Activated T-helper 17 cell treated with anti-CD3 and anti-CD28 coated beads, Interleukin-2, amount 50 U/mL, for 72 hours (primary cell): ENCODE measurements at places on chromosomes 2 and 18.
A peak's percentile ranks its signal among the peaks of the same experiment; 100 is the strongest.

DNA sequence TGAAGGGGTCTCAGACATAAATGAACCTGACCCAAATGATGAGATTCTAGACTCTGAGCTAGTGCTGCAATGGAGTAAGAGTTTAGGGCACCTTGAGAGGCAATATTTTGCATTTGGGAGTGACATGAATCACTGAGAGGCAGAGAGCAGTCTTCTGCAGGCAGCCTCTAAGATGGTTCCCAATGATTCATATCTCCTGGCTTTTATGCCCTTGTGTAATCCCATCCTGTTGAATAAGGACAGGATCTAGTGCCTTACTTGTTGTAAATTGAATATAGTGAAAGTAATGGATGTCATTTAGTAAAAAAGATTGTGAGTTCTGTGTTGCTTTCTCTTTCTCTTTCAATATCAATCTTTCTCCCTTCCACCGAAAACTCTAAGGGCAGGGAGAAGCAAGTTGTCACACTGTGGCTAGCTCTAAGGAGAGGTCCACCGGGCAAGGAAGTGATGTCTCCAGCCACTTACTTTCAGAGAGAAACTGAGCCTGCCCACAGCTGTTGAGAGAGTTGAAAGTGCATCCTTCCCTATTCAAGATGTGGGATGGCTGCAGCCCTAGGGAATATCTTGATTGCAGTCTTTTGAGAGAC, 144.7 kb downstream of the TRIB2 start:
- ATAC-seq = peak; percentile 57

GRCh38 chr2:190656301-190656700, 7.4 kb downstream of the NAB1 start:
- no peak for ATAC-seq

DNA sequence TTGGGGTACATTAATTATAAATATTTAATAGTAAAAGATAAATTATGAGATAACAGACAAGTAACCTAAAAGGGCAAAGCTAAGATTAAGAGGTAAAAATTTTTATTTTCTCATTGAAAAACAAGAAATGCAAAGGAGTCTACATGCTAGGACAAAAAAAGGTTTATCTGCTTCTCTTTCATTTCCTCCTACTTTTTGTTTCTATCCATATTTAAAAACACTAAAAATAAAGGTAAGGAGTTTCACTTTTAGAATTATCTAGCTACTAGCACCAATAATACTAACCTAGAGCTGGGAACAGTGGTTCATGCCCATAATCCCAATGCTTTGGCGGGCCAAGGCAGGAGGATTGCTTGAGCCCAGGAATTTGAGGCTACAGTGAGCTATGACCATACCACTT, 1551.7 kb upstream of the SLC39A10 start:
- no peak for ATAC-seq

GRCh38 chr18:44579028-44579702, 101.5 kb upstream of the SETBP1 start:
- ATAC-seq = no peak

DNA sequence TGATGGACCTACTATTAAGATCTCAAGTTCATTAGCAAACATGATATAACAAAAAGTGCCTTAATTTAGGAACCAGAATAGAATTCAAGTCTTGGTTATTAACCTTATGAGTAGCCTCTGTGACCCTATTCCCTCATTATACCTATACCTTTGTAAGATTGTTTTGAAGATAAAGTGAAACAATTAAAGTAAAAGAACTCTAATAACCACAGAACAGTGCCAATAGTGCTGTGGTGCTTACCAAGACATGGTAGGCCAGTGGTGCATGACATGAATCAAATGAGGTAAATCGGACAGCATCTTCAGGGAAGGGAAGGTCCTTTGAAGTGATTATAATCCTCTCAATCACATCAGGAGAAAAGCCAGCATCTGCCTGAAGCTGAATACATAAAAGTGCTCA, 36.4 kb downstream of the METTL4 start:
- no peak for ATAC-seq

DNA sequence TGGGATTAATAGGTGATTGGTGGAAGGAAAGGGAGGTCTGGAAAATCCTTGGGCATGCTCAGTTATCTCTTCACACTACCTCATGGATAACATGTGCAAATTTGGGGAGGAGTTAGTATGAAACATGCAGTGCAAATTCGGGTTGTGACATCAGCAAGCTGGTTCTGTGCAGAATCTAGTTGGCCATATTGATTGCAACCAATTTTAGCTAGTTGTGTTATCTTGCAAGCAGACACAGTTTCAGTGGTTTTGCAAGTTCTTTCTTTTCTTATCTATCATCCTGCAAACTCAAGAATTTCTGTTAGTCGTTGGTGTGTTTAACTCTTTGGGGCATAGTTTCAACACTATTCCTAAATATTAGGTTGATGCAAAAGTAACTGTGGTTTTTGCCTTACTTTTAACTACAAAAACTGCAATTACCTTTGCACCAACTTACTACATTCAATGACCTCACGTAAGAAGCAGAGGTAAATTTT, 135.4 kb downstream of the PTH2R start:
- no peak for ATAC-seq

DNA sequence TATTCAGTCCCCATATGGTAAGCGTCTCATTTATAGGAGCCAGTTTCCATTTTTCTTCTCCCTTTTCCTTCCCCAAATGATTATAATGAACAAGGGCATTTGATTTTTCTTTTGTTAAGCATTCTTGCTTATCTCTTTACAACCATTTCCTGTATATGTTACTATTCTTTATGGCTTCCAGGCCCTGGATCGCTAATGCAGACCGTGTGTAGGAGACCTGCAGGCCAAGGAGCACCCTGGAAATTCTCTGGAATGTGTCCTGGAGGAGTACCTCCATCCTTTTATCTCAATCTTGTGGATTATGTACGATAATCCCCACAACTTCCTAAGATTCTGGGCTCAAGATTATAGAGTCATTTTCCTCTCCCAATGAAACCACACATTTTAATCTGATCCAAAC, 439.6 kb upstream of the MMADHC start:
- no peak for ATAC-seq

DNA sequence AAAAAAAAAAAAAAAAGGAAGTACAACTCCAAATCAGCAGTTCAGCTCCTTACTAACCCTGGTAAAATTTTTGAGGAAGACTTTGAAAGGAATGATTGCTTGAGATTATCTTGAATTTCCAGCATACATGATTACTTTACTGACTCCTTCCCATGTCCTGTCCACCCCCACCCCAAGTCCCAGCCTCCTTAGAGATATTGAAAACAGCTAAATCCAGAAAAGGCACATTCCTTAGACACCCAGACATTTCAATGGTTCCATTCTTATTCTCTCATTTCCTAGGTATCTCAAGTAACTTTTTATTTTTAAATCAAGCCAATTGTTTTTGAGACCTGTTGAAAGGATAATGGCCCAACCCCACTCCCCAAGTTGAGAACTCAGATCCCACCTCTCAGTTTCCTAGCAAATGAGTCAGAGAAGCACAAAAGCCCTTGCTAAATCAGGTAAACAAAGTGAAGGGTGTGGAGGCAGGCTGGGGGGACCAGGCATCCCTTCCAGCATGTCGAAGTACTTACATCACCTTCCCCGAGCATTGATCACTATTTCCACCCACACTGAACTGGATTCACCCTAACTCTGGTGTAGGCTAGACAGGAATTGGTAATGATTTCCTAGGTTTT, 95.4 kb upstream of the FZD7 start:
- ATAC-seq = no peak

- ATAC-seq = no peak
Measured at GRCh38 chr2:90207454-90208058, 1516.1 kb downstream of the RPIA start.

DNA sequence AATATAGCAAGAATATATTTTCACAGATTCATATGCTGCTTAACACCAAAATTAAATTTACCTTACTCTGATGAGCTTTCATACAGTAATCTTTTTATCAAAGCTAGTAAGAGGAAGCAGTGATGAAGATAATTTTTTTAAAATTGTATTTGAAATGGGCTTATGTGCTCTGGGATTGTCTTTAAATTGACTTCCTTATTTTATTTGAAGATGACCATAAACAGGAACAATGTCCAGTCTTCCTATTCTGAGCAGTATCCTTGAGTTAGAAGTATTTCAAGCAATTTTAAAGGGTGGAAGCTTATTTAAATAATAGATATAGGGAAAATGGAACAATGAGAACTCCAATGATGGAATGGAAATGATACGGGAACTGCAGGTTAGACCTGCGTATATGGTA, 211.6 kb downstream of the MCFD2 start:
- ATAC-seq = no peak

GRCh38 chr2:43790147-43790546, 16.3 kb downstream of the DYNC2LI1 start:
- no peak for ATAC-seq

DNA sequence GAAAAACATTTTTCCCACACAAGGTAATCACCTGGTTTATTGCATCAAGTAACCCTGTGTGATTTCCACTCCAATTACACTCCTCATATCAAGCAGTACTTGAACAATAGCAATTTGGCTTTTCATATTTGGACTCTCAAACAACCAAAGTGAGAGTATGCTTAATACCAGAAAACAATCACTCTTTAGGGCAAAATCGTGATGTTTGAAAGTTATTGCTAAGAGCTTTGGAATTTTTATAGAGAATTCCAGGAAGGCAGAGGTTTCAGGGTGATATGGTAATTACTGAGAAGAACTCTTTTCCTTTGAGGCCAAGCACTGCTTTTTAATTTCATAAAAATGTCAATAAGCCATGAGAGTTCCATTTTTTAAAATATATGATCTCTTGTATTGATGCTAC, 779.5 kb upstream of the LRRTM1 start:
- no peak for ATAC-seq

- no peak for ATAC-seq
Measured at GRCh38 chr18:4144201-4144600, 310.9 kb downstream of the DLGAP1 start.

DNA sequence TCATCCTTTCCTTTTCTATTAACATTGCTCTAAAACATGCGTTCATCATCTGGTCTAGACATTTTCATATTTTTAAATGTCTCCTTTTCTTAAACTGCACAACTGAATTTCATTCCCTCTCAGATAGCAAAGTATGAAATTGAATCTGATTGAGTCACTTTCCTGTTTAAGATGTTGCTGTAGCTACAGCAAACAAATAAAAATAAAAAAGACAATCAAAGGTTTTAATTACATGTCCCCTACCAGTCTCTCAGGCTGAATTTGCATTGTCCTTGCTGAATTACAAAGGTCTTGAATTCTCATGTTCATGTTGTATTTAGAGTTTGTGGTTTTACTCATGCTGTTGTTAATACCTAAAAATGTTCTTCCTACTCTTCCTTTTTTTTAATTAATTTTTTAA, 537.9 kb upstream of the LRATD1 start:
- ATAC-seq = no peak

DNA sequence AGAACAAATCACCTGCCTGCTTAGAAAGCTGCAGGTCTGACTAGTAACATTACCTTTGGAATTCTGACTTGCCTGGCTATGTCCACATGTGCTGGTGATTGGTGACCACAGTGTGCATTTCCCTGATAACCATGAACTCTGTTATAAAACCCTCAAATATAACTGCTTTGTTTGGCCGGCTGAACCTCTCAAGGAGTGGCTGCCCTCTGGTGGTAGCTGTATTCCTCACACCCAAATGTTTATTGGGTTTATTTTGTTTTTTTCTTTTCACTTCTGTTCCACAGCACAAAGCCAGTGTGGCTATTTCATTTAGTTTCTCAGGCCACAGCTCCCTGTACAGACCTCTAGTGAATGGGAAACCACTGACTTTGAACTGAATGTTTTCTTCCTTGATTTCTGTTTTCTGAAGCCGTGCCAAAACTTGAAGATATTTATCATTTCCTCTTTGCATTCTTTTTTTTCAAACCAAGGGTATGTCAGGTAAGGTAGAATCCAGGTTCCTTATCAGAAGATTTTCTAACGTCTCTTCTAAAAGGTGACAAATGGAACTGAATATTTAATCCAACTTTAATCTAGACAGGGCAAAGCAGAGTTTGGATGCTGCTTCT, 549.0 kb upstream of the VRK2 start:
- ATAC-seq = no peak

DNA sequence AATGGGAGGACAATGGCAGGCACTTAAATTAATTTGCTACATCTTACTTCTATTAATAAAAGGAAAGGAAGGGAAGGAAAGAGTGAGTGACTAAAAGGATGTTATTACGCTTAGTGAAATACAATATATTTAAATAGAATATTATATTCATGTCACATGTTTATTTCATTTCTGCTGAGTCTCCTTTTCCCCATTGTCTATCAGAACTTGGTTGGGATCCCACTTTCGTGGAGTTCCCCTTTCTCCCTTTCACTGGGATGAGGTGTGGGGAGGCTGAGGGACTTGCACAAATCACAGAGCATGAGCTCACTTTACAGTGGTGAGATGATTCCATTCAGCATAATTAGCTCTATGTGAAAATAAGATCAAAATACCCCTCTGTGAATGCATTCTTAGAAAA, 730.6 kb downstream of the TSN start:
- ATAC-seq = no peak

DNA sequence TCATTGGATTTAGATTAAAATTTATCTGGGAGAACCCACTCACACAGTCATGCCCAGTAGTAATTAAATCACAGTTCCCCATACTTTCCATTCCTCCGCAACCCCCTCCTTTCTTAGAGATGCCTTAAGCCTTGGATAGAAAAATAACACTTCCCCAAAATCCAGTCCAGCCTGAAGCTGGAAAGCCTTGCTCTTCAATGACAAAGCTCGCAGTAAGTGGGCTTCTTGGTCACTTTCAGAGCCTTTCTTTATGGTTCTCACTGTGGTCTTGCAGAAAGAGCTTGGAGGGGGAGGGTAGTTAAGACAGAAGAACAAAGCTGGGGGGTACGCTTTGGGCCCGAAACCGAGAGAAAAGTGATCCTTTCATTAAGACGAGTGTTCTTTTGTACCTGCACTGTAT, 802.1 kb upstream of the POU3F3 start:
- ATAC-seq = no peak

- ATAC-seq = peak; percentile 59
Measured at GRCh38 chr2:34266908-34267697, 668.0 kb upstream of the FAM98A start.

GRCh38 chr2:239365071-239365781, 35.6 kb downstream of the HDAC4 start:
- no peak for ATAC-seq

- no peak for ATAC-seq
Measured at GRCh38 chr2:69238449-69239031, 148.5 kb downstream of the GFPT1 start.

- peak; percentile 88 for ATAC-seq
Measured at GRCh38 chr18:49169037-49169521, 218.3 kb upstream of the SMAD7 start.

GRCh38 chr2:26382564-26382963, 19.2 kb upstream of the DRC1 start:
- ATAC-seq = no peak

- ATAC-seq = no peak
Measured at GRCh38 chr18:6835345-6835744, 105.8 kb downstream of the ARHGAP28 start.

DNA sequence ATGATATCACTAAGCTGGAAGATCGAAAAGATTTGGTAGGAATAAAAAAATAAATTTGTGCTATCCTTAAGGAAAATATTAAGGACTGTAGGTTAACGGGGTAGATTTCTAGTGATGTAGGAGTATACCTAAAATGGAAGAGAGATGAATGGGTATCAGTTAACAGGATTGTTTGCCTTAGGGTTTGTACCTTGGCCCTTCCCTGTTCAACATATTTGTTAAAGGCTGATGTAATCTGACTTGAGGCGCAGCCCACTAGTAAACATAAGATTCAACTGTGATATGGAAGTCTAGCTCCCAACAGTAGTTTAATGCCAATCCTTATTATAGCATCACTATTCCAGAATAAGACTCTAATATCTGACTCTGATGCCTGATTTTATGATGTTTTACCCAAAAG, 685.2 kb downstream of the DCC start:
- no peak for ATAC-seq

GRCh38 chr2:63059793-63060471, 9.3 kb downstream of the OTX1 start:
- no peak for ATAC-seq
